ENCODE measurements at places on chromosomes 11 and 22.

GRCh38 chr22:29816539-29816938, 21.5 kb downstream of the ASCC2 start:
- DNase-seq = no peak

DNA sequence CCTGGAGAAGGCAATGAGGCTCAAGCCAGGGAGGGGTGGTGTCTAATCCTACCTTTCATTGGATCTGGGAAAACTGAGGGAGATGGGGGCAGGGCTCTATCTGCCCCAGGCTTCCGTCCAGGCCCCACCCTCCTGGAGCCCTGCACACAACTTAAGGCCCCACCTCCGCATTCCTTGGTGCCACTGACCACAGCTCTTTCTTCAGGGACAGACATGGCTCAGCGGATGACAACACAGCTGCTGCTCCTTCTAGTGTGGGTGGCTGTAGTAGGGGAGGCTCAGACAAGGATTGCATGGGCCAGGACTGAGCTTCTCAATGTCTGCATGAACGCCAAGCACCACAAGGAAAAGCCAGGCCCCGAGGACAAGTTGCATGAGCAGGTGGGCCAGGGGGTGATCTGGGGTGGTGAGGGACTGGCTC, at the start of gene FOLR1:
Gene FOLR1 (plus strand): TSS at position 180 of the 421 bp plus-strand sequence. CDS start 34 bp downstream, at position 214.
- DNase-seq = no peak

- DNase-seq = no peak
Observed at GRCh38 chr11:47904048-47904447, 55.9 kb upstream of the NUP160 start.

DNA sequence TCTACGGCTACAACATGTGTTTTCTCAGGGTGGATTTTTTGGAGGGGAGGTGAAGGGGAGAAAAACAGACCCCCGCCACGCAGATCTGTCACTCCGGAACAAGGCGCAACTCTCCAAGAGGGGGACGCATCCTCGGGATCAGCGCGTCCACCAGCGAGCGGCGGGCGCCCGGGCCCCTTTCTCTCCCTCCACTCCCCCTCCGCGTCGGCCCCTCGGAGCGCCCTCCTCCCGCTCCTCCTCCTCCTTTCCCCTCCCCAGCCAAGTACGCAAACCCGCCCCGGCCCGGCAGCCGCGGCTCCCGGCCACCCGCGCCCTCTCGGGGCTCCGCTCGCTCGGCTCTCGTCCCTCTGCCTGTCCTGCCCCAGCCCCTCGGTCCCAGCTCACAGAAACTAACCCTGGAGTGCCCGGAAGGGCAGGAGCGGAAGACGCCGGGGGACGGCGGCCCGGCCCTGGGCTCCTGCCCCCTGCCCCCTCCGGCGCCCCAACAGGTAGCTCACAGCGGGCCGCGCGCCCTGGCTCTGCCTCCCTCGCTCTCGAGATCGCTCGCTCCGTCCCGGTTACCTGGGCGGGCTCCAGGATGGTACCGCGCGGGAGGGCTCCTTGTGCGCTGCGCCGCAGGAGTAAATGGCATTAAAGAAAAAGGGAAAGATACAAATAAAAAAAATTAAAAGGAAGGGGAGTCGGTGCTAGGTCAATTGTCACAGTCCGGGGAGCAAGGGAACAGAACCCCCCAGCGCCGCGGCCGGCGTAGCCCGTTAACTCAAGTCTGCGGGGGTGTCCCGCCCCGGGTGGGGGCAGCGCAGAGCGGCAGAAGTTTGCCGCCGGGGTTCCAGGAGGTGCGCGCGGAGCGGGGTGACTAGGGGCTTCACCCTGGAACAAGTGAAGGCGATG, 131.4 kb upstream of the C11orf58 start:
- no peak for DNase-seq

- DNase-seq = no peak
Observed at GRCh38 chr11:64118876-64119665, 46.8 kb downstream of the MACROD1 start.

DNA sequence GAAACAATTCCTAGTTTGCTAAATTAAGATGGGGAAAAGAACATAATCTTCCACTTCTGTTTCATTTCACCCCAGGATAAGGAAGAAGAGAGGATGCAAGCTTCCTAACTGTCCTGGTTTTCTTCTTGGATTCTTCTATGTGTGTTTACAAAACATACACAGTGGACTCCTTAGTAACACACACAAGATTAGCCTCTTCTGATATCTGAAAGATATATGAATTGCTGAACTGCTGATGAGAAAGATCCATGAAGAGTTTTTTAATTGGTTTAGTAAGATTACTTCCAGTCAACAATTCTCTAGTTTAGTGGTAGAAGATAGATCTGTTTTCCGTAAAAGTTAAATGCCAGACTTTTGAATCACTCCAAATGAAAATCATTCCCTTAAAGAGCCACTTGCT, 86.8 kb downstream of the WT1 start:
- DNase-seq = no peak

- DNase-seq = no peak
Observed at GRCh38 chr11:128607819-128608218, 20.5 kb upstream of the ETS1 start.

- DNase-seq = no peak
Observed at GRCh38 chr11:69605737-69606526, 35.0 kb upstream of the CCND1 start.

- DNase-seq = no peak
Observed at GRCh38 chr22:27791859-27792241, 9.7 kb downstream of the MN1 start.

DNA sequence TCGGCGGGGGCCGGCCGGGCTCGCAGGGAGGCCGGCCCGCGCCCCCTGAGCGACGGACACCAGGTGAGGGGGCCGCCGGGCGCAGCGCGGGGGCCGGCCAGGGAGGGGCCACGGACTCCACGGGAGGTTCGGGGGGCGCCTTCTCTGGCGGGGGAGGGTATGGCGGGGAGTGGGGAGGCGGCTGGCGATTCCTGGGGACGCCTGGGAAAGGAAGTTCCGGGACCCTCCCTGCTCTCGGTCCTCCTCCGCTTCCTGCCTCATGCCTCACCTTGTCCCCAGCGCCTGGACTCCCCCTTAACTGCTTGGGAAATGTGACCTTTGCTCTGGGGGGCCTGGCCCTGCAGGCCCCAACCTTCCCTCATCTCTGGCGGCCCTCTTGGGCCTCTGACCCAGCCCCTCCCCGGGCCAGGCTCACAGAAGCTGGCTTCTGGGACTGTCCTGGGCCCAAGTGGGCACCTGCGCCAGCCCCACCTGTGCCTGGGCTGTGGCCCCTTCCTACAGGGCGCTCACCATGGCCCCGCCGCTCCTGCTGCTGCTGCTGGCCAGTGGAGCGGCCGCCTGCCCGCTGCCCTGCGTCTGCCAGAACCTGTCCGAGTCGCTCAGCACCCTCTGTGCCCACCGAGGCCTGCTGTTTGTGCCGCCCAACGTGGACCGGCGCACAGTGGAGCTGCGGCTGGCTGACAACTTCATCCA, 516 bp downstream of the LRFN4 start:
- no peak for DNase-seq

DNA sequence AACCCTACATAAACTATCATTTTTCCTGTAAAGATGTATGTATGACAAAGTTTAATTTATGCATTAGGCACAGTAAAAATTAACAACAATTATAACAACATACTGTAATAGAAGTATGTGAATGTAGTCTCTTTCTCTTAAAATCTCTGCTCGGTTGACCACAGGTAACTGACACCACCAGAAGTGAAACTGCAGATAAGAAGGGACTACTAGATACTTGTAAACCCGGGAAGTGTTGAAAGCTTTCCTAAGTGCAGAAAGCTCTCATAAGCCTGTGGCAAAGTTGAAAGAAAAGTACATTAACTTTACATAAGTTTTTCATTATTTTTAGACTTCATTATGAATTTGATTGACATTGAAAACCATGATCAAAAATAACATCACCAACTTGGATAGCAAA, 1173.3 kb downstream of the LRRC4C start:
- DNase-seq = no peak

GRCh38 chr22:49052560-49052959, 775.1 kb downstream of the BRD1 start:
- no peak for DNase-seq

GRCh38 chr11:20315800-20316199, 47.7 kb upstream of the HTATIP2 start:
- no peak for DNase-seq

DNA sequence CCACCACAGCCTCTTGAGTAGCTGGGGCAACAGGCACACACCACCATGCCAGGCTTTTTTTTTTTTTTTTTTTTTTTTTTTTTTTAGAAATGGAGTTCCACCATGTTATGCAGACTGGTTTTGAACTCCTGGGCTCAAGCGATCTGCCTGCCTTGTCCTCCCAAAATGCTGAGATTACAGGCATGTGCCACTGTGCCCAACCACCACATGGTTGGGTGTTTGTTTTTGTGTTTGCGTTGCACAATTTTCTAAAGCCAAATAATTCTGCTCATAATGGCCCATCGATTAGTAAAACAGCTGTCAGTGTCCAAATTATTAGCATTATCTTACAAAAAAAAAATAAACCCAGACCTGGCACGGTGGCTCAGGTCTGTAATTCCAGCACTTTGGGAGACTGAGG, 65.8 kb downstream of the DDIAS start:
- DNase-seq = no peak

- no peak for DNase-seq
Observed at GRCh38 chr11:36254713-36255112, 34.5 kb downstream of the COMMD9 start.

- DNase-seq = no peak
Observed at GRCh38 chr11:32094923-32095322, 4.0 kb downstream of the RCN1 start.

DNA sequence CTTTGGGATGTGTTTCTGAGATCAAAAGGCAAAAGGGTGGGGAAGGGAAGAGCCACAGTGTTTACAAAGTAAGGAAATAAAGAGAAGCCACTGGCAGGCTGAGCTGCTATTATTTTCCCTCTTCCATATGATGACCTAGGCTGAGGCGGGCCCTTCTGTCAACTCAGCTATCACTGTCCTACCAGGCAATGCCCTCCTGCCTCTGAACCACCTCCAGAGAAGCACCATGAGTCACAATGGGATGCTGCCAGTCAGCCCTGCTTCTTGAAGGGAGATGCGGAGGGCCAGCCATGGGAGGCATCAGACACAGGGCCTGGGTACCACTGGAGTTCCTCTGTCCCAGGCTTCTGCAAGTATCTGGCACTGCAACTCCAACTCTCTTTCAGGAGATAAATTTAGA, 107.9 kb upstream of the BID start:
- no peak for DNase-seq

DNA sequence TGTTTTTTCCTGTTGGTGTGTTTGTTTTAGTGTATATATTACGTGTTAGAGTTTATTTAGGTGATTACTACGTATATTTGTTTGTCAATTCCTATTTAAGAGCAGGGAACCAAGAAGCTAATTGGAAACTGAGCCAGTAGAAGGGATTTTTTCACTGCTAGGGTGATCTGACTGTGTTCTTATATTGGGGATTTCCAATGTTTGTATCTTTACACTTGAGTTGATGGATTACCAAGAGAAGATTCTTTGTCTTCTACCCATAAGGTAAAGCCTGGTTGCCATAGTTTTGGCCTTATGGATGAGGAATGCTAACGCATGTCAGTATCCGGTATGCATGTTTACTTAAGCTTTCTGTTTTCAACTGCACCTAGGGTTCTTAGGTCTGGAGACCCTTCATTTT, 35.6 kb downstream of the SIK2 start:
- DNase-seq = no peak

GRCh38 chr11:73539506-73540084, 58.3 kb downstream of the FAM168A start:
- DNase-seq = no peak

All from activated CD4-positive, alpha-beta T cell treated with anti-CD3 and anti-CD28 coated beads, Interleukin-2, amount 50 U/mL, for 24 hours (primary cell).